ENCODE measurements at places on chromosomes 11 and 22.

GRCh38 chr22:32499666-32500065 lies 25.1 kb downstream of the FBXO7 start:
- H3K4me3 ChIP-seq = no peak overlapping the region
- no peaks in the 10 kb centered on the region for H3K4me1 ChIP-seq
- DNase-seq = no peak
- no peaks in the 10 kb centered on the region for H3K27me3 ChIP-seq

- no peaks in the 10 kb centered on the region for H3K36me3 ChIP-seq
- peaks cover 24% of the 10 kb centered on the region for H3K4me1 ChIP-seq
- DNase-seq = peak; percentile 34
- H3K4me3 ChIP-seq = peak overlapping the region; percentile 68
- H3K27ac ChIP-seq = peak overlapping the region; percentile 68
Observed at GRCh38 chr11:130388607-130389205, 39.7 kb downstream of the ADAMTS8 start.

- H3K36me3 ChIP-seq = no peaks in the 10 kb centered on the region
- peaks cover 5% of the 10 kb centered on the region for H3K27me3 ChIP-seq
- H3K27ac ChIP-seq = no peak overlapping the region
- no peak overlapping the region for H3K4me3 ChIP-seq
Observed at GRCh38 chr22:24983151-24983550, 30.6 kb downstream of the KIAA1671 start.

DNA sequence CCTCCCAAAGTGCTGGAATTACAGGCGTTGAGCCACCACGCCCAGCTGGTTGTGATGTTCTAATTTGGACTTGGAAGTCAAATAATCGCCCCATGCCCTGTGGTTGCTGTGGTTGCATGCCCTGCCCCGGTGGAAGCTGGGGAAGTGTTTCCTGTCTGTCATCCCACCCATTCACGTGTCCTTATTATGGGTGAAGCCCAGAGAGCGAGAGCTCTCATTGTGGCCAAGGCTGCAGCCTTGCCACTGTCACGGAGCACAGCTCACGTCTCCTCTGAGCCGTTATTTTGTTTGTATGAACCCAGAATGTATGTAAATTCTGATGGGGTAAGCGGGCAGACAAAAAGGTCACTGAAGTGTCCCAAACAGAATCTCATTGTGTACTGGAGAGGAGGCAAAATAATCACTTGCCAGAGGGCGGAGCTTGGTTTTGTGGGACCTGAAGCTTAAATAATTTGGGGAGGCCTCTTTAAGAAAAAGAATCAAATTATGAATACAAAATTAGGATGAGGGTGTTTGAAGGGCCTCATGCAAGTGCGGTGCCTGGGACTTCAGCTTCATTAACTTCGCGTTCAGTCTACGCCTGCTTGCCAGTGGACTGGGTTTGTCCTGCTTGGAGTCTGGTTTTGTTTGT lies 25.8 kb upstream of the TREH start:
- peaks cover 17% of the 10 kb centered on the region for H3K4me1 ChIP-seq
- H3K27ac ChIP-seq = peak overlapping the region; percentile 17
- peaks cover 2% of the 10 kb centered on the region for H3K36me3 ChIP-seq
- DNase-seq = peak; percentile 49

GRCh38 chr11:73991471-73992006 lies 8.9 kb upstream of the UCP2 start:
- peaks cover 18% of the 10 kb centered on the region for H3K4me1 ChIP-seq
- no peak overlapping the region for H3K27ac ChIP-seq
- no peaks in the 10 kb centered on the region for H3K36me3 ChIP-seq
- H3K4me3 ChIP-seq = no peak overlapping the region
- no peaks in the 10 kb centered on the region for H3K27me3 ChIP-seq
